ENCODE measurements at places on chromosomes 12 and 14. TPM values are rescaled to one million over a fixed set of nuclear protein-coding genes. Genes with fewer than 3 reads are reported as not detected.

GRCh38 chr12:118846416-118846815 lies 134.9 kb upstream of the SRRM4 start:
- DNase-seq, result no peak
- H3K27ac ChIP-seq, result no peak overlapping the region
- no peaks in the 10 kb centered on the region for H3K27me3 ChIP-seq
- no peak overlapping the region for H3K4me3 ChIP-seq
- H3K36me3 ChIP-seq, result no peaks in the 10 kb centered on the region

- peaks cover 21% of the 10 kb centered on the region for H3K36me3 ChIP-seq
- peak overlapping the region; percentile 51 for H3K27ac ChIP-seq
- H3K4me3 ChIP-seq, result no peak overlapping the region
- H3K4me1 ChIP-seq, result peaks cover 15% of the 10 kb centered on the region
Measured at GRCh38 chr12:113299619-113300237, 35.2 kb downstream of the SLC8B1 start.

DNA sequence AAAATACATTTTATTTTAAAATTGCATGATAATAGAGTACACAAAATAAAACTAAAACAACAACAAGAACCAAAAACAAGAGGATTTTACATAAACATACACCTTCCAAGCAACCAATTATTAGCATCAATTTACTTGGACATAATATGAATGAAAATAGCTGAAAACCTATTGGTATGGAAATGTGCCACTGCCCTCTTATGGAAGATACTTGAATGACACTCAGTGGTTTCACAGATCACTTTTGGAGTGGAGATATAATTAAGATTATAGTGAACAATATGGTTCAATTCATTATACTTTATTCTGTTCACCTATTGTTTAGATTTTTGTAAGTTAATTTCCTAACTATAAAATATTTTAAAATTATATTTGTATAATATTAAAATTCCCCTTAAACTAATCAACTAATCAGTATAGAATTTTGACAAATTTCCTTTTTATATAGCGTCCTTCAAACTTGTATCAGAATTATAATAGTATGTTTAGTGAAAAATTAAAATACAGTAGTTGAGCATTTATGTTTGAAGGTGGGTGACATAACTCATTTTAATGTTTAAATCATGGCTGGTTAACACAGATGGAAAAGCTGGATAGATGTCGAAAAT lies 70.1 kb downstream of the SLC6A15 start:
- DNase-seq, result no peak
- H3K27me3 ChIP-seq, result peaks cover 2% of the 10 kb centered on the region
- no peaks in the 10 kb centered on the region for H3K36me3 ChIP-seq
- H3K4me3 ChIP-seq, result no peak overlapping the region
- H3K27ac ChIP-seq, result no peak overlapping the region

DNA sequence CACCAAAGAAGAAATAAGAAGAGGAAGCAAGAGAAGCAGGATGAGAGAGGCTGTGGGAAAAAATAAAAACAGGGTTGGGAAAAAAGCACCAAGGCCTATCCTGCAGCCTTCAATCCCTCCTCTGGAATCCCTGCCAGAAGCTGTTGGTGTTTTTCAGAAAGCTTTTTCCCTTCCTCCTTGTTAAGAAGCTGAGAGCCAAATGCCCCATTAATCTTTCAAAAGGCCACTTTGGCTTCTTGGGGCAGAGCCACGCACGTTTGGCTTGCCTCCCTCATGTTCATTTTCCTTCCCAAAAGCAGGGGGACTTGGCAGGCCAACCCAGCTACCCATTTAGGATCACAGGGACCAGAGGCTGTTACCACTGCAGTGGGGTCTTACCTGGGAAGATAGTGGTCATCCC lies 365.3 kb downstream of the NUAK1 start:
- H3K36me3 ChIP-seq, result no peaks in the 10 kb centered on the region
- no peak overlapping the region for H3K4me3 ChIP-seq
- H3K27me3 ChIP-seq, result peaks cover 3% of the 10 kb centered on the region
- H3K27ac ChIP-seq, result no peak overlapping the region
- H3K4me1 ChIP-seq, result no peaks in the 10 kb centered on the region

DNA sequence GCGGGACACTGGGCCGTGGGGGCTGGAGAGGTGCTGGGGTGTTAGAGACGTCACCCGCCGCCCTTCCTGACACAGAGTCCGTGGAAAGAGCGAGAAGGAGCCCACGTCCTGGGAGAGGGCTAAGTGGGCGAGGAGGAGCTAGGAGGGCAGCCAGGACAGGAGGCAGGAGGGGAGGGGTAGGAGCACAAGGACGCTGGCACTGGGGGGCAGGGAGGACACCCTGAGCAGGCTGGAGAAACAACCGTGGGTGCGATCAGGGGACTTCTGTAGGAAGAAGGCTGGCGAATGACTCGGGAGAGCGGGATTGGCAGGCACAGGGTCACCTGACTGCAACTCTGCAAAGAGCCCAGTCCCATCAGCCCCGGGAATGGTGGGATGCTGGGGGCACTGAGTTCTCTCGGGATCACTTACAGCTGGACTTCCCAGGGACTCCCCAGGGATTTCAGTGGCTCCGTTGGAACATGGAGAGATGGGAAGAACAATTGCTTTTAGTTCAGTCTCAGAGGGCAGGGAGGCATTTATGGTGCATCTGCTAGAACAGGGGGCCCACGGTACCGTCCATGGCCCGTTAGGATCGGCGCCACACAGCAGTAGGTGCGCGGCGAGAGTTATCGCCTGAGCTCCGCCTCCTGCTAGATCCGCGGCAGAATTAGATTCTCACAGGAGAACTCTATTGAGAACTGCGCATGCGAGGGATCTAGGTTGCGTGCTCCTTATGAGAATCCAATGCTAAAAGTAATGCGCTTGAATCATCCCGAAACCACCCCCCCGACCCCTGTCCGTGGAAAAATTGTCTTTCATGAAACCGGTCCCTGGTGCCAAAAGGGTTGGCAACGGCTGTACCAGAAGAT lies 24.3 kb downstream of the UBR7 start:
- H3K27me3 ChIP-seq, result peaks cover 23% of the 10 kb centered on the region
- peak overlapping the region; percentile 67 for H3K4me3 ChIP-seq
- H3K36me3 ChIP-seq, result peaks cover 7% of the 10 kb centered on the region
- no peak overlapping the region for H3K27ac ChIP-seq
- H3K4me1 ChIP-seq, result peaks cover 5% of the 10 kb centered on the region

The CDKN3 gene
- total RNA-seq, result 64.8 TPM

The ESPL1 gene
- 91.0 TPM for total RNA-seq

The CMTM5 gene
- not detected for total RNA-seq

Measured in activated naive CD8-positive, alpha-beta T cell treated with anti-CD3 and anti-CD28 coated beads, Interleukin-2, amount 10 ng/mL, durations not matched to agents 7 days and 5 days (primary cell).